Diencephalon (tissue), 1 donor: ENCODE measurements at places on chromosomes 2 and 18. TPM values are rescaled to one million over a fixed set of nuclear protein-coding genes. Genes with fewer than 3 reads are reported as not detected.

INHBB gene
- 11.3 TPM for total RNA-seq

POTEI gene
- 1.2 TPM for total RNA-seq

SCN2A gene
- 252 TPM for total RNA-seq

VWC2L gene
- total RNA-seq, result 30.0 TPM

SIX3 gene
- total RNA-seq, result 7.4 TPM

TMEM17 gene
- total RNA-seq, result 7.8 TPM

ZAP70 gene
- total RNA-seq, result 1.4 TPM

CD8B2 gene
- total RNA-seq, result 0.69 TPM

ADRA2B gene
- total RNA-seq, result 0.46 TPM

ZC3H15 gene
- 78.2 TPM for total RNA-seq
